Right forelimb (tissue), 1 donor: ENCODE measurements at places on chromosomes 12 and 14.

GRCh38 chr14:101322223-101322622 is 239.1 kb upstream of the DIO3 start:
- no peak for DNase-seq

DNA sequence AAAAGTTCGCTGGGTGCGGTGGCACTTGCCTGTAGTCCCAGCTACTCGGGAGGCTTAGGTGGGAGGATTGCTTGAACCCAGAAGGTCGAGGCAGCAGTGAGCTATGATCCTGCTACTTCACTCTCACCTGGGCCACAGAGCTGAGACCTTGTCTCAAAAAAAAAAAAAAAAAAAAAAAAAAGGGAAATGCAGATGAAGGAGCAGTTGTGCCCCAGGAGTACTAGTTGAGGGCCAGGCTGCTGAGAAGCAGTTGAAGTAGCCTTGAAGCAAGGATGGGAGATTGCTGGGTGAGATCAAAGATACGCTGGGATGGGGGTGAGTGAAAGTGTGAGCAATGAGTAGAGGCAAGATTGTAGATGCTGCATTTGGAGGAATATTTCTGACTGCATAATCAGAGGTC is 93.4 kb upstream of the DNM1L start:
- DNase-seq, result no peak

GRCh38 chr12:127717278-127717677 is 549.7 kb upstream of the TMEM132C start:
- no peak for DNase-seq

GRCh38 chr14:28755884-28756268 is 10.7 kb upstream of the FOXG1 start:
- no peak for DNase-seq

DNA sequence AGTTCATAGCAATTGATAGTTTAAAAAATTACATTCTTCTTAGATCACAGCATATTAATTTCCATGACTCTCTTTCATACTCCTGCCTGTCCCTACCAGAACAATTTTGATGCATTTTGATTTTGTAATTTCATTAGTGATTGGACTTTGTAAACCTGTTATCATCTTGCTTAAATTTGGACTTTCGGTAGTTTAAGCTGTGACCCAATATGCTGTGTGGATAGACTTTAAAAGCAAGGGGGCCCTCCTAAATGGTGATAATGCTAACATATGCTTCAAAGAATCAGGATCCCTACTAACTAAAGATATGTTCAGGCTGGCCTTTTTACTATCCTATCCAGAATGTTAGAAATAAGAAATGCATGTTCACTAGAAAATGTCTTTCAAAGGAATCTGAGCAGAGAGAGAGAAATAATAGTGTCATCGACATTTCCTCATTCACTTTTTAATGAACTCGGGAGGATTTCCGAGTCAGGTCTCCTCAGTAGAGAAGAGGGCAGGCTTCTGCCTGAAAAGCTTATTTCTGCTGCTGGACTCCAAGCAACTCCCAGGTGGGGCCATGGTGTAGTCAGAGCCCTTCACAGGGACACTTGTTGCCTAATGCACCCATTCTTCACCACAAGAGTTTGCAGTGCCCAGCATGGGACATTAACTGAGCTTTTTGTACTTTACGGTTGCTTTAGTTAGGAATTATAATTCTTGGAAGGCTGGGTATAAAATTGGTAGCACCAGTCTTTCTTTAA is 16.7 kb downstream of the SLC38A4 start:
- DNase-seq, result no peak

DNA sequence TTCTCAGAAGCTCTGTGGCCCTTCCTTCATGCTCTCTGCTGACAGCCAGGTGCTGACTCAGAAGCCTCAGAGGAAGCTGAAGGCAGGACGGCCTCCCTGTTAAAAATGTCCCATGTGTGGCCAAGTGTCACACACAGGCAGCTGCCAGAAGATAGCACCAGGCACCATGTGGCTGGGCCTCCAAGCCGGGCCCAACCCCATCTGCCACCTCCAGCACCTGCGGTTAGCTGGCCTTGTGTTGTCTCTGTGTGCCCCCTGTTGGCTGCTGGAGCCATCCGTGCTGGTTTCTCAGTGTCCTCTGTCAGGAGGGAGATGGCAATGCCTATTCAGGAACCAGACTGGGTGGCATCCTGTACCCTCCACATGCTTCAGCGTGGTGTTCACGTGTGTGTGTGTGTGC is 63.2 kb downstream of the TSPAN11 start:
- DNase-seq, result no peak

- DNase-seq, result no peak
These were observed 9.4 kb upstream of the SLC35F4 start for GRCh38 chr14:57875296-57875695.

DNA sequence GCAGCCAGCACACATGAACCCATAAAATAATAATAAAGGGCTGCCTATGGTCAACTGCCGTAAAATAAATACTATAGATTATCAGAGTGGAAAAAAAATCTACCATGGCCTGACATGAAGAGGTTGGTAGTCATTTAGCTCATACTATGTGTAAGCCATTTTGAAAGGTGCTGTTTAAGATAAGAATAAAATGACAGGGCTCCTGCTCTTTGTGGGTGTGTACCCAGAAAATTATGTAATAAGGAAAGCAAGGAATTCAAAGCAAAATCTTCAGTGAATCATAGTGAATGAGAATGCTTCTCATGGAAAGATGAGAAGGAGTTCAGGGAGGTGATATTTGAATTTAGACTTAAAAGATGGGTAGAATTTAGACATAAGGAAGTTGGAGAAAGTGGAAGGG is 42.9 kb upstream of the PPM1H start:
- DNase-seq, result no peak

GRCh38 chr12:79988368-79988767 is 53.5 kb upstream of the PPP1R12A start:
- no peak for DNase-seq
